ENCODE measurements at places on chromosomes 2 and 18.
A peak's percentile ranks its signal among the peaks of the same experiment; 100 is the strongest.

- no peak for DNase-seq
Measured at GRCh38 chr18:57787068-57787685, 15.9 kb downstream of the ATP8B1 start.

DNA sequence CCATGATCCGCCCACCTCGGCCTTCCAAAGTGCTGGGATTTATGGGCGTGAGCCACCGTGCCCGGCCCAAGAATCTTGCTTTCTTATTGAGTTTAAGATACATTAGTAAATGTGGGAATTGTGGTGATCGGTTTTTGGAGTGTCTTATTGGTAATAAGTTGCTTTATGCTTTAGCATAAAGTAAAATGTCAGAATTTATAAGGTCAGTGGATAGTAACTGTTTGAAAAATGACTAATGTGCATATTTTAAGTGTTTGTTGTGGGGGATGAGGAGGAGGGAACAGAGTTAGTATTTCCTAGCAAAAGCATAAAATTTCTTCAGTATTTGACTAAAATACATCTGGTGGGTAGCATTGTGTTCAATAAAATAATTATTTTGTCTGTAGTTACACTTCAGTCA lies 77.4 kb downstream of the SLC39A10 start:
- no peak for DNase-seq

DNA sequence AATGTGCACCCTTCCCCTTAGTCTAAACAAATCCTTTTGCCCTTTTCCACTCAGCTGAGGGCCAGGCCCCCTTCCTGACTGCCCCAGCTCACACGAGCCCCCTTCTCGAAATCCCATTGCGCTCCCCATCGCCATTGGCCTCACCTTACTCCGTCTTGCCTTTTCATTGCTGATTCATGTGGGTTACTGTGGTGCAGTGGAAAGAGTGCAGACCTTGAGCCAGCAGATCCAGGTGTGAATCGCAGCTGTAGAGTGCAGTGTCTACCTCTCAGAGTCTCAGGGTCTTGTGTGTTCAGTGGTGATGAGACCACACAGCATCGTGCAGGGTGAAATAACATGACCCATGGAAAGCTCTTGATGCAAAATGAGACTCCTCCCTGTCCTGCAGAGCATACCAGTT lies 132.4 kb upstream of the APCDD1 start:
- DNase-seq = no peak

DNA sequence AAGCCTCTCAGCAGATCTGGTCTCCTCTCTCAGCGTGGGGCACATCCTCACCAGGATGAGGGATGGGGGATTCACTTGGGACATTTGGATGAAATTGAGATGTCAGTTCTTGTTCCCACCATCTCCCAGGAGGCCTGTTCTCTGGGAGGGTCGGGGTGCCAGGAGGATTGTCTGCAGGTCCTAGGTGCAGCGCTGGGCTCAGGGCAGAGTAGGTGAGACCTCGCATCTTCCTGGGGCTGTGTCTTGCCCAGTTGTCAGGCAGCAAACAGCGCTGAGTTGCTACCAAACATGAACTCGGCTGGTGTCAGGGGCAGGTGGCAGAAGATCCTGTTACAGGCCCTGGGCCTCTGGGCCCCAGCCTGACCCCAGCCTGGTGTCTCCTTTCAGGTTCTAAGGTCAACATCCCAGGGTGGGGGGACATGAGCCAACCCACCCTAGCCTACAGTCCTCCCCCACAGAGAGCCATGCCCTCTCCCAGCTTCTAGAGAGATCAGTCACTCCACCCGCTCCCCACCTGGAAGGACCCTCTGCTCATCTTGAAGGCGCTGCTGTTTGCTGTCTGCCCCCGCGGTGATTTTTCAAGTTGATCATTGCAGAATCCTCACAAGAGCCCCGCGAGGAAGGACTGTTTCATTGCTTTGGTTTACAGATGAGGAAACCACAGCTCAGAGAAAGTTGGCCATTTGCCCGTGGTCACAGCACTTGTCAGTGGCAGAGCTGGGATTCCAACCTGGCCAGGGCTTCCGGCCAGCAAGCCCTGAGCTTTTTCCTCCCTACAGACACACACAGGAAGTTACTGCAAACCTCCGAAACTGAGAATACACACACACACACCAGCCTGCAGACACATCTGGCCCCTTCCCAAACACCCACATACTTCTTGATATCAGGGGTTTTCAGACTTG lies 83.9 kb downstream of the STPG4 start:
- peak; percentile 93 for DNase-seq

DNA sequence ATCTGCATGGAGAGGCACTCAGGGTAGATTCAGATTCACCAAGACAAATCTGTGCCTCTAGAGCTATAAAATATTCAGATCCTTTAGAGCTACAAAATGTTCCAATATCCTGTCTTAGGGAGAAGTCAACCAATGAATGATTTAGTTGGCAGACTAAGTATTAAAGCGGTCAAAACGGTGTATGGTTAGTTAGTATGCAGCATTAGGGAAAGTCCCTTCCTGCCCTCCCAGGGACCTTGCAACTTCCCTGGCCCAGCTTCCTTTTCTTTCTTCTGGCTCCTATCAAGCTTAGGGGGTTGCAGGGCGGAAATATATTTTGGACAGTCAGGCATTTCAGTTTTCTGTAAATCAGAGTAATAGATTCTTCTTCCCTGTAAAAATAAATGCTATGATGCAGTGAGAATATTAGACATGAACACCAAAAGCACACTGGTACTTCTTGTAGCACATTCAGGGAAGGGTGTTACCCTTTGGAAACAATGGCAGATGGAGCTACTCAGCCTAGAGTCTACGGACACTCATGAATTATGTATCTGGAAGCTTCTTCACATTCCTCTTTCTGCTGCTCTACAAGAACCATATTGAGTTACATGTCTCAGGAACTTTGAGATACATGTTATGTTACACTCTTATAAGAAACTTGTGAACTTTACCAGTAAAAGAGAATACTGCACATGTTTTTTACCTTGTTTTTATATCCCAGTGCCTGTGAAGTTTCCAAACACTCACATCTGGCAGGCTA lies 45.7 kb downstream of the CCDC93 start:
- no peak for DNase-seq

DNA sequence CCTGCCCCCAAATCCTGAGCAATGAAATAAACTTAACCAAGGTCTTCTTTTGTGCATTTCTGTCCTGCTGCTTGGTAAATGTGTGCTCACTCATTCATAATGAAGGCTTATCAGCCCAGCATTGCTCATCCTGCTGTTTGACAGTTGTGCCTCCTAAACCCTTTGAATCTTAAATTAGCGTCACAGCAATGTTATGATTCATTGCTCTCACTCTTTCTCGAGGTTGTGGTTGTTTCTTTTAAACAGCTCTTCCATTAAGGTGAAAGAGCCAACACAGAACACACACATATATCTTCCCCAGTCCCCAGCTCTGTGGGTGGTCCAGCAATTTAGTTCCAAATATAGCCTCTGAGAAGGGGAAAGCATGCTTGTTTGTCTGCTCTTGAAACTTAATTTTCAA lies 84.0 kb downstream of the EVA1A start:
- DNase-seq = peak; percentile 90

GRCh38 chr2:25257931-25258846 lies 83.5 kb downstream of the DNMT3A start:
- DNase-seq = no peak

DNA sequence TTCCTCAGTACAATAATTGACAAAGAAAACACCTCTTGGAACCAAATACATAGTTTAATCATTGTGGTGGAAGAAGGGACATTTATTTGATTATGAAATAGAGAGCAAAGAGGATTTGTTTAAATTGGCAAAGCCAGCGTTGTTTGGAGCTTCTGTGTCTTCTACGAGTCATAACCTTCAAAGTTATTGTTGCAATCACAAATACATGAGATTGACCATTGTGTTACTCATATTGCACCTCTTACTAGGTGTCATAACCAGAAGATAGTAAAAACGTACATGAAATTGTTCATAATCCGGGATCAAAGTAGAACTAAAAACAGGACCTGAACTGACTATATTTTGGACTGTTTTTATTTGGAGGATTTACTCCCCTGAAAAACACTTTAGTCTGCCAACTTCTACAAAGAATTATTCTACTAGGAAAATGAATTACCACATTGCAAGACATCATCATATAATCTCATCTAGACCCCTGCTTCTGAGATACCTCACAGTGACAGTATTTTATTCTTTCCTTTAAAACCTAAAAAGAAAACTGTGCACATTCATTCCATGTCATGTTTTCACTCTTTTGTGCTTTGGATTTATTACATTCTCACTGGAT lies 151.7 kb upstream of the KLF7 start:
- peak; percentile 24 for DNase-seq

DNA sequence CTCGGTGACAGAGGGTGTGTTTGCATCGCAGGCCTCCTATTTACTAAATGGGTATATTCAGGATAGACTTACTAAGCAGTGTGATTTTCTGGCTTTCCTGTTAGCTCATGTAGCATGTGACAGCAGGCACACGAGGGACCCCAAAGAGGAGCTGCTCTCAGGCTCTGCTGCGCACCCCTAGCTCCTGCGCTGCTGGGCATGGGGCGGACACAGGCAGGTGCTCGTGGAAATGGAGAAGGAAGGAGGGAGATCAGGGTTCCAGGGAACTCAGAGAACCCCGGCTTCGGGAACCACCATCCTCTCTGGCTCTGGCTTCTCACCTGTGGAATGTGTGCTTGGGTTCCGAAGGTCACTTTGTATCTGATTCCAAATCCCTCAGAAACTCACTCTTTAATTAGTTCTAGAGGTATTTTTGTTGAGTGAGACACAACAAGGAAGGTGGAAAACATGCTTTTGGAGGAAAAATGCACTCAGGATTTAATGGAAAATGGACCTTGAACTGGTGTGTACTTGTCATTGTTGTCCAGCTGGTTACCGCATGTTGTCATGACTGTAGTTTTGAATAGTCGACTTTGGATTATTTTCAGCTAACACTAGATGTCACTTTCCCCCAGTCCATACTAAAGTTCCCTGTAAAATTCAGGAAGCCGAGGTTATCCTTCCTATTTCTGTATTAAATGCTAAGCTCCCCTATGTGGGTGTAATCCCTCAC lies 3.5 kb downstream of the SNTG2 start:
- peak; percentile 9 for DNase-seq

DNA sequence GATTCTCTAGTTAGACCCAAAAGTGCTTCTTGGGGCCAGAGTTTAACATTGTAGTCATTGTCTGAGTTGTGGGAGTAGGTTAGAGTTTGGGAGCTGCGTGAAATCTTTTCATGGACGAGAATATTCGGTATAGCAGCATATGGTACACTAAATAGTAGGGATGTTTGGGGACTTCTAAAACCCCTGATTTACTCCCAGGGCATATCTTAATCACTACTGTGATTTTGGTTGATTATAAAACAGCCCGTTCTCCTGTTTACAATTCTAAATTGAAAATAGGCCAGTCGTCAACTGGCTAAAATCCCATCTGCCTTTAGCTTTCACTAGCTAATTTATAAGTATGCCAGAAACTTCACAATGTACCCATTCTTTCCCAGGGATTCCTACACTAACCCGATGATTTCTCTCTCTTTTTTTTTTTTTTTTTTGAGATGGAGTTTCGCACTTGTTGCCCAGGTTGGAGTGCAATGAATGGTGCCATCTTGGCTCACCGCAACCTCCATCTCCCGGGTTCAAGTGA lies 44.3 kb downstream of the MOB4 start:
- no peak for DNase-seq

DNA sequence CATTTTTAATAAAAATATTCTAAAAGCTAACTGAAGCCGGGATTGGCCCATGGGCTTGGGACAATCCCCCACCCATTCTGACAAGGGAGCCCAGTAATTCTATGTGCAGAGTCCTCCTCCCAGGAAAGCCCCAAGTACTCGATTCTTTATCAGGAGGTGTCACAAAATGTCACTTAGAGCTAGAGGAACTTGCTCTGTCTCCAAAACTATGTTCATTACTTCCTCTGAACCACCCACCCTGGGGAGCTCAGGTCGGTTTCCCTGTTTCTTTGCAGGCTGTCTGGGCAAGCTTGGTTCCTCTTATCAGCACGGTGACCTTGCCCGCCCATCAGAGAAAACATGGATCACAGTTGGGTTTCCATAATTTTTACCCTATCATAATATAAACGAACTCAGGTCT lies 430.6 kb upstream of the ID2 start:
- DNase-seq = no peak

- peak; percentile 44 for DNase-seq
Measured at GRCh38 chr2:20608666-20609348, 42.1 kb downstream of the HS1BP3 start.

GRCh38 chr2:42238644-42239288 lies 69.6 kb downstream of the EML4 start:
- peak; percentile 56 for DNase-seq

DNA sequence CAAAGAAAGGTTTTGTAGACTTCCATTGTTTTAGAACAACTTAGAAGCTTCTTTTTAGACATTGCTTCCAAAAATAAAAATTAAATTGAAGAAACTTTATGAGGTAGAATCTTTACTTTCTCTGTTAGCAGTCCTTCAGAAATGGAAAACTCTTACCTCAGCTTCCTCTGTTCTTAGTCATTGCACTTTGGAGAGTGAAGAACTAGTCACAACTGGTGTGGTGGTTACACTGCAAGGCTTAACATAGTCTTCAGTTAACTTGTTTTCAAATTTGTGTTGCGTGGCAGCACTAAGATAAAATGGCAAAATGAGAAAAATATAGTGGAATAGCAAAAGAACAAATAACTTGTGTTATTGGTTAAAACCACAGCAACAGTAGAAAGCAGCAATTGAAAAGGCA lies 332.6 kb downstream of the KIAA1328 start:
- no peak for DNase-seq

- no peak for DNase-seq
Measured at GRCh38 chr2:120875431-120875830, 139.8 kb downstream of the GLI2 start.

- no peak for DNase-seq
Measured at GRCh38 chr2:39128919-39129391, 8.1 kb upstream of the SOS1 start.

DNA sequence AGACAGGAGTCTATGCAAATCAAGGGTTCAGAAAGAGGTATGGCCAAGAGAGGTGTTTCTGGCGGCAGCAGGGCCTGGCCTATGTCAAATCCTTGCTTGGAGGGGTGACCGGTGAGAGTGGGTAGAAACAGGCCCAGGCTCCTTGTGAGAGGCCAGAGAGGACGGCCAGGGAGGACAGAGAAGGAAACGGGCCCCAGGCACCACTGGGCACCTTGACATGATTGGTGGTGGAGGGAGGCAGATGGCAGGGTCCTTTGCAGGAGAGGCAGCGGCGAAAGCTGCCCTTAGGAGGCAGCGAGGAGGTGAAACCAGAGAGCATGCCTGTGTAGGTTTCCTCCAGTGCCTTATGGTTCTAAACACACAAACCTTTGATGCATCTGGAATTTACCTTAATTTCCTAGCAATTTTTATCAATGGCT lies 6.2 kb downstream of the RAMP1 start:
- DNase-seq = peak; percentile 43

- no peak for DNase-seq
Measured at GRCh38 chr2:147603876-147604275, 241.0 kb upstream of the ACVR2A start.
